ENCODE measurements at places on chromosomes 6 and 20. TPM values are rescaled to one million over a fixed set of nuclear protein-coding genes. Genes with fewer than 3 reads are reported as not detected.

DNA sequence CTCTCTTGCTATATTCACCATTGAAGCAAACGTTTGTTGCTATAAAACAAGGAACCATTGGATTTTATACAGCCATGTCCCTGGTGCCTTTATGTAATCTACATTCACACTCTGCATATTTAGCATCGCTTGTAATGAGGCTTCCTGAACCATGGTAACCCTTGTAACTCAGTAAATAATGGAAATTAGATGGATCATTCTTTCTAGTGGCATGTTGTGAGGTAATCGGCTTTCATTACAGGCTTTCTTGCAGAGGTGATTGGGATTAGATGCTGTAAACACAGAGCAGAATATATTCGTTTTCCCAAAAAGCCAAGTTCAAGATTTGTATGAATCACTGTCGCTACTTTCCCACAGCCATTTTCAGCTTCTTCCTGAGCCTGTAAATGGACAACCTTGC is 36.1 kb downstream of the SMPDL3A start:
- no peak overlapping the region for H3K27ac ChIP-seq
- no peaks in the 10 kb centered on the region for H3K36me3 ChIP-seq
- no peak overlapping the region for H3K4me3 ChIP-seq
- H3K27me3 ChIP-seq = no peaks in the 10 kb centered on the region
- no peak for DNase-seq
- H3K4me1 ChIP-seq = no peaks in the 10 kb centered on the region

DNA sequence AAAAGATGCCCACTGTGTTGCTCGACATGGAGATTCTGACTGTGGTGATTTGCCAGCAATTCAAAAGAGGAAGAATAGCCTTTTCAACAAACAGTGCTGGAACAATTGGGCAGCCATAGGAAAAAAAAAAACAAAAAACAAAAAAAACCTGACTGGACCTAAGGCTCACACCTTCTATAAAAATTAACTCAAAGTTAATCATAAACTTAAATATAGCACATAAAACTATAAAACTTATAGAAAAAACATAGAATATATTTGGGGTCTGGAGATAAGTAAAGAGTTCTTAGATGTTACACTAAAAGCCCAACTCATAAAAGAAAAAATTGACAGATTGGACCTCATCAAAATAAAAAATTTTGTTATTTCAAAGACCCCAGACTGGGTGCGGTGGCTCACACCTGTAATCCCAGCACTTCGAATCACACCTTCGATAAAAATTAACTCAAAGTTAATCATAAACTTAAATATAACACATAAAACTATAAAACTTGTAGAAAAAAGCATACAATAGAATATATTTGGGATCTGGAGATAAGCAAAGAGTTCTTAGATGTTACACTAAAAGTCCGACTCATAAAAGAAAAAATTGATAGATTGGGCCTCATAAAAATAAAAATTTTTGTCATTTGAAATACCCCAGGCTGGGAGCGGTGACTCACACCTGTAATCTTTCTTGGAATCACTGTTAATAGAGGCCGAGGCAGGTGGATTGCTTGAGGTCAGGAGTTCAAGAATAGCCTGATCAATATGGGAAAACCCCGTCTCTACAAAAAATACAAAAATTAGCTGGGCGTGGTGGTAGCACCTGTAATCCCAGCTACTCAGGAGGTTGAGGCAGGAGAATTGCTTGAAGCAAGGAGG is 115.6 kb upstream of the FAM83B start:
- H3K4me3 ChIP-seq = no peak overlapping the region
- no peak overlapping the region for H3K27ac ChIP-seq
- no peaks in the 10 kb centered on the region for H3K27me3 ChIP-seq
- no peaks in the 10 kb centered on the region for H3K4me1 ChIP-seq

Gene VSTM2L
- 7.0 TPM for total RNA-seq

- H3K36me3 ChIP-seq = no peaks in the 10 kb centered on the region
- no peaks in the 10 kb centered on the region for H3K27me3 ChIP-seq
- peaks cover 6% of the 10 kb centered on the region for H3K4me1 ChIP-seq
These were observed 270.0 kb upstream of the MARCKS start for GRCh38 chr6:113587078-113587699.

DNA sequence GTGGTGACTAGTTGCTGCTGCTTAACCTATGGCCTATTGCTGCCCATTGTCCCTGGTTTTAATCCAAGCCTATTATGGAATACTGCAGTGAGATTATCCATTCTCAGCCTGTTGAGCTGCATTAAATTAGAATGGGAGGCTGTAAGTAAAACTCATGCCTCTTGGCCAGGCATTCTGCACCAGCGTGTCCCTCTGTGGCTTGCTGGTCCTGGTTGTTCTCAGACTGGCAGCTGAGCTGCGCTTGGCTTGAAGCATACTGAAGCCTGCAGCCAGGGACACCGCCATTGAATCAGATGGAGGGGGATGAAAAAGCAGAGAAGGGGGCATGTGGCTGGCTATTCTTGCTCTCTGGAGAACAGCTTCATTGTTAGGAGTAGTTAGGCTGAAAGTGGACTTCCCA is 15.6 kb downstream of the LRRN4 start:
- DNase-seq = no peak
- no peak overlapping the region for H3K27ac ChIP-seq
- no peaks in the 10 kb centered on the region for H3K27me3 ChIP-seq
- peaks cover 15% of the 10 kb centered on the region for H3K4me1 ChIP-seq

DNA sequence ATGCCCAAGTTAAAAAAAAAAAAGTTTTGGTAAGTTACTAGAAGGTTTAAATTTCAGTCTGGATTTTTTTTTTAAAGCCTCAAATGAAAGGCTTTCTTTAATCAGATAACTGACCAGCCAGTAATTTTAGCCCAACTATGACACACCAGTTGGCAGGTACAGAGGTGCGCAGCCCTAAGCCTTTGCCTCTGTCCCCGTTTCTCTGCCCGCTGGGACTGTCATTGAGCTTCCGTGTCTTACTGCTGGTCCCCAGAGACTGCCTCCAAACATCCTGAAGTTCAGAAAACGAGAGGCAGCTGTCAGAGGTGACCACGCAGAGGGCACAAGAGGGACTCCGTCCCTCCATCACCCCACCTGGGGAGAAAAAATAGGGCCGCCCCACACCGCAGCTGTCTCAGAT is 118.2 kb downstream of the RPS12 start:
- no peak overlapping the region for H3K4me3 ChIP-seq
- no peak for DNase-seq
- H3K36me3 ChIP-seq = no peaks in the 10 kb centered on the region
- no peaks in the 10 kb centered on the region for H3K4me1 ChIP-seq
- H3K27me3 ChIP-seq = no peaks in the 10 kb centered on the region

GRCh38 chr6:161954077-161954476 is 680.2 kb upstream of the AGPAT4 start:
- no peak overlapping the region for H3K27ac ChIP-seq
- peaks cover 18% of the 10 kb centered on the region for H3K4me1 ChIP-seq
- H3K27me3 ChIP-seq = no peaks in the 10 kb centered on the region
- no peaks in the 10 kb centered on the region for H3K36me3 ChIP-seq
- DNase-seq = no peak

- H3K36me3 ChIP-seq = no peaks in the 10 kb centered on the region
- H3K4me1 ChIP-seq = no peaks in the 10 kb centered on the region
- H3K27ac ChIP-seq = no peak overlapping the region
- no peak overlapping the region for H3K4me3 ChIP-seq
- no peaks in the 10 kb centered on the region for H3K27me3 ChIP-seq
These were observed 45.1 kb downstream of the OGFRL1 start for GRCh38 chr6:71333697-71334096.

Gene BANF2
- 4.0 TPM for total RNA-seq
